ENCODE measurements at places on chromosomes 4 and X.
A peak's percentile ranks its signal among the peaks of the same experiment; 100 is the strongest.

- DNase-seq = no peak
Measured at GRCh38 chrX:915427-916229, 285.0 kb downstream of the SHOX start.

DNA sequence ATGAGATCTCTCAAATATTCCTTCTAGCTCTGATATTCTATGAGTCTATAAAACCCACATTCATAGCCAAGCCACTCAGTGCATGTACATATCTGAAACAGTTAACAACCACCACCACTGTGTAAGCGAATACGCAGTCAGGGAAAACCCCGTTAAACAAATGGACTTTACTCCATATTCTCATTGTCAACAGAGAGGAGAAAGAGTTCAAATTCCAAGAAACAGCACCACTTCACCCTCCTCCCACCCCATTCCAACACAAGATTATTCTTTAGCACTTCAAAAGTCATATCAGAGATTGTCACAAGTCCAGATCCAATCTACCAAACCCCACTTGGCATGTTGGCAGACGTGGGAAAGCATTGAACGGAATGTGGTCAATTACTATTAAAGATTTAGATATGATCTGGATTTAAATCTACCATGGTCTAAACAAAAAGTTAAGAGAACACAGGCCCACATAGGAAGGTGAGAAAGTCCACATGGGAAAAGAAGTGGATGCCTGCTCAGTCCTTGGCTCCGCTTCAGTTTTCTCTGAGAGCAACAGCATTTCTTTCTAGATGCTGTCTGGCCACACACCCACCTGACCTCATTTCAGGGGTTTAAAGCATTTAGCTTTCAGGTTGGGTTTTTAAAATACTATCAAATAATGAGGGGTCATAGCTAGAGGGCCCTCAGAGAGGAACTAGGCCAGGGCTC is 39.8 kb upstream of the KLHL13 start:
- DNase-seq = no peak

GRCh38 chr4:76993787-76994641 is 44.5 kb downstream of the SEPTIN11 start:
- peak; percentile 76 for DNase-seq

GRCh38 chr4:30725562-30725961 is 5.4 kb downstream of the PCDH7 start:
- no peak for DNase-seq

GRCh38 chr4:42654631-42655268 is 2.2 kb downstream of the ATP8A1 start:
- DNase-seq = no peak

- DNase-seq = no peak
Measured at GRCh38 chr4:60683973-60684372, 516.2 kb upstream of the ADGRL3 start.

GRCh38 chr4:99816545-99817308 is at the start of gene DAPP1:
Gene DAPP1 (plus strand): TSS chr4:99816827. CDS start chr4:99816914, 87 bp downstream.
- peak; percentile 96 for DNase-seq

GRCh38 chr4:180542445-180543100 is 1700.6 kb upstream of the TENM3 start:
- DNase-seq = no peak

DNA sequence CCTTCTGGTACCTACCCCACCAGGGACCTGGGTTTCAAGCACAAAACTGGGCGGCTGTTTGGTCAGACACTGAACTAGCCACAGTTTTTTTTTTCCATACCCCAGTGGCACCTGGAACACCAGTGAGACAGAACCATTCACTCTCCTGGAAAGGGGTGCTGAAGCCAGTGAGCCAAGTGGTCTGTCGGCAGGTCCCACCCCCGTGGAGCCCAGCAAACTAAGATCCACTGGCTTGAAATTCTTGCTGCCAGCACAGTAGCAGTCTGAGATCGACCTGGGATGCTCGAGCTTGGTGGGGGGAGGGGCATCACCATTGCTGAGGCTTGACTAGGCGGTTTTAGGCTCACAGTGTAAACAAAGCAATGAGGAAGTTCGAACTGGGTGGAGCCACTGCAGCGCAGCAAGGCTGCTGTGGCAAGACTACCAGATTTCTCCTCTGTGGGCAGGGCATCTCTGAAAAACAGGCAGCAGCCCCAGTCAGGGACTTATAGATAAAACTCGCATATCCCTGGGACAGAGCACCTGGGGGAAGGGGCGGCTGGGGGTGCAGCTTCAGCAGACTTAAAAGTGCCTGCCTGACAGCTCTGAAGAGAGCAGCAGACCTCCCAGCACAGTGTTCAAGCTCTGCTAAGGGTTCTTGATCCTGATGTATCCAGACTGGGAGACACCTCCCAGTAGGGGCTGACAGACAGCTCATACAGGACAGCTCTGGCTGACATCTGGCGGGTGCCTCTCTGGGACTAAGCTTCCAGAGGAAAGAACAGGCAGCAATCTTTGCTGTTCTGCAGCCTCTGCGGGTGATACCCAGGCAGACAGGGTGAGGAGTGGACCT is 223.0 kb downstream of the COX18 start:
- DNase-seq = peak; percentile 22

DNA sequence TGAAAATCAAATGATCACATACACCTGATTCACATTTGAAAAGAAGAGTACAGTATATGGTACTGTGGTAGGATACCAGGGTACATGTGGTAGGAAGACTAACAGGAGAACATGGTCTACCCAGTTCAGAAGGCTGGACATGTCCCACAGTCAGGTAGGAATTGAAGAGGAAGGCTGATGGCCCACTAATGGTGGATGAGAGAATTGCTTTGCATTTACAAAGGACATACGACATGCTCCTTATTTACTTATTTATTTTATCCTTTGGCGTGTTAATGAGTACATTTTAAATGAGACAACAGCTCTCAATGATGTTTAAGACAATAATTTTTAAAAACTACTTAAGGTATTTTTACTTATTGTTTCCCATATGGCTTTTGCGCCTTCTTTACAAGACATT is 106.7 kb upstream of the BMP2K start:
- peak; percentile 28 for DNase-seq

DNA sequence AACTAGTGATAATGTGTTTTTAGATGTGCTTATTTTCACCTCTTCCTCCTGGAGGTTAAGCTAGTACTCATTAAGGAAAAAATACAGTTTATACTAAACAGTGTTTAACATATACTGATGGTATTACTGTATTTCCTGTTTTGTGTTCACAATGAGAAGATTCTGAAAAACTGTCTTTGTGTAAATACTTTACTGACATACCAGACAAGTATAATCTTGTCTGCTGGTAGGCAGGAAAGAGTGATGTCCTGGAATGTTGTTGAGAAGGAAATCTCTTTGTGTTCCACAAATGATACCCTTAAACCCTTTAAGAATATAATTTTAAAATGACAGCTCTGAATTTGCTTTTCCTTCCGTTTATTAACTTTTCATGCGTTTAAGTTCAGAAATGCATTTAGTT is 205.5 kb upstream of the NUDT6 start:
- DNase-seq = no peak

- no peak for DNase-seq
Measured at GRCh38 chrX:20402956-20403355, 136.2 kb upstream of the RPS6KA3 start.

DNA sequence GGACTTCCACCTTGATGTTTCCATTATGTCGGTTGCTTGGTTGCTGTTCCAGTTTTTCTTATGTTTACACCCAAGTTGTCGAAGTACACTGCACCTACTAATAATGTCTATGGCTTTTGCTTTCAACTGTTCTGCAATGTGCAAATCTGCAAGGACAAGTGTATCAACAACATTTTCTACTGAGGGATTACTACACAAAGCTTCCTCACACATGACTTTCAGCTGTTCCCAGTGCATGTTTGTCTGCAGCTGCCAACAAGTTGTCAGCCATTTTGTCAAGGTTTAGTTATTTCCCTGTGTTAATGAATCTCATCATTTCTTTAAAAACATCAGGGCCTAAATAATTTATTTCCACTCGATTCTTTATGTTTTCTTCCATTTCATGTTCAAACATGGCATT is 45.4 kb upstream of the UGT2A3 start:
- DNase-seq = no peak

DNA sequence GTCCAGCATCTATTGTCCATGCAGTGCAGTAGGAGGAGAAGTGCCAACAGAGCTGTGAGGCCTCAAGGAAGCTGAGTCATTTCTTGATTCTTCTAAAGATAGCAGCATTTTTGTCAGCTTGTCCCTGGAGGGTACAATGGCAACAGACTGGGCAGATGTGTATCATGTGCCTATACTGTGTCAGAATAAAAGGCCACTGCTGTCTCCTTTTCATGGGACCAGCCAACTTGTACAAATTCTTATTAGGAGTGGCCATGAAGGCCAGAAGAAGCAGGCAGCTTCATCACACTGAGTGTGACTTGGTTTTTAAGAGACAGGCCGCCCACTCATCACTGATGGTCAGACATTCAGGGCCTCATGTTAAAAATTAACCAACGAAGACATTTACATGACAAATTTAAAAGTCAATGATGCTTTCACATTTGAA is 185.0 kb upstream of the FAM241A start:
- no peak for DNase-seq

DNA sequence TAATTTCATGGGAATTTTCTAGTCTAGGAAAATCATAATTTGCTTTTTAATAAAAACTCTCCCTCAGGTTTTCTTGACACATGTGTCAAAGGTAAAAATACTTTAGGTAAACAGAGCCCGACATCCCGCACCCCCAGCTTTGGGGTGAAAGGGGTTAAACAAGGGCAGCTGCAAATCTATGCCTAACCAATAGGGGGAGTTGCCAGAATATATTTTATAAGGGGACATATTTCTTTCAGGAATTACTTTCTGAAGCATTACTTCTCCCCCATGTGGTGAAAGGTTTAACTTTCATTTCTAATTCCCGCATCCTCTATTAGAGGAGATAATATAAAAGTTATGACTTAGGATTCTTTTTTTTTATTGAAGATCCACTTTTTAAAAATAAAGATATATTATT is 53.9 kb upstream of the HEPH start:
- DNase-seq = peak; percentile 62

- no peak for DNase-seq
Measured at GRCh38 chr4:7144374-7145290, 47.7 kb upstream of the SORCS2 start.

- DNase-seq = no peak
Measured at GRCh38 chr4:187602339-187603092, 393.1 kb upstream of the ZFP42 start.

GRCh38 chr4:24470666-24471485 is 113.5 kb downstream of the DHX15 start:
- DNase-seq = no peak

GRCh38 chr4:157447195-157447594 is 226.7 kb downstream of the GRIA2 start:
- no peak for DNase-seq

GRCh38 chr4:141132072-141132708 is 1.1 kb downstream of the RNF150 start:
- no peak for DNase-seq

DNA sequence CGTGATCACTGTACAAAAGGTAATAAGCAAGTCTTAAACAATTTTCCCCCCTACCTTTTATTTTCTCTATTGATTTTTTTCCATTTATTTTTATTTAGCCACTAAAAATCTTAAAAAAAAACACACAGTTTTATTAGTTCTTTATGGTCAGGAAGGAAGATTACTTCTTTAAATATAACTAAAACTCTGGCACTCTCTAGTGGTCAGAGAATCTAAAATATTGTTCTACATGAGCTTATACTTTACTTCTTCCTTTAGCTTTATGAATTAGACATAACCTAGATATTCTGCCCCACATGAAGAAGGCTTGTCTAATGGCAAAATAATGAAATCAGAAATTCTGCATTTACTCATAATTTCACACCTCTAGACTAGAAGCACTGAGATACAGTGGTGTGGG is 135.2 kb downstream of the PDE5A start:
- DNase-seq = peak; percentile 21

DNA sequence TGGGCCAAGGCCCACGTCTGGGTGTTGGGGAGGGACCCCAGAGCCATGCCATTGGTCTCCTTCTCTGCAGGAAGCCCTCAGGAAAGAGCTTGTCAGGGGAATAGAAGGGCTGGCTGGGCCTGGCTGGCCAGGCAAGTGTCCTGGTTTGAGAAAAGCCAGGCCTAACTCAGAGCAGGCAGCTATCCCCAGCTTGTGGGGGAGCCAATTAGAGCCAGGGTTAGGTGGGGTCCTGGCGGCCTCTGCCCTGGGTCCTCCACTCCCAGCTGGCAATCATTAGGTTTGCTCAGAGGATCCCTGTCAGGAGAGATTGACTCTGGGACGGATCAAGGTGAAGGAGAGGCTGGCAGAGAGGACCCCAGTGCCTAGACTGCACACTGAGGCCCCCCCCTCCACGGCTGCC is 64.8 kb downstream of the PJA1 start:
- no peak for DNase-seq

- no peak for DNase-seq
Measured at GRCh38 chr4:74635074-74635473, 159.2 kb downstream of the BTC start.

- no peak for DNase-seq
Measured at GRCh38 chrX:2360731-2361130, 140.0 kb downstream of the DHRSX start.

GRCh38 chrX:137426695-137427425 is 139.1 kb upstream of the ZIC3 start:
- DNase-seq = no peak

- DNase-seq = no peak
Measured at GRCh38 chrX:10893976-10894375, 217.2 kb upstream of the HCCS start.

- DNase-seq = no peak
Measured at GRCh38 chr4:157840648-157841047, 332.2 kb downstream of the GASK1B start.

GRCh38 chrX:13685126-13685763 is 3.7 kb upstream of the RAB9A start:
- DNase-seq = no peak

DNA sequence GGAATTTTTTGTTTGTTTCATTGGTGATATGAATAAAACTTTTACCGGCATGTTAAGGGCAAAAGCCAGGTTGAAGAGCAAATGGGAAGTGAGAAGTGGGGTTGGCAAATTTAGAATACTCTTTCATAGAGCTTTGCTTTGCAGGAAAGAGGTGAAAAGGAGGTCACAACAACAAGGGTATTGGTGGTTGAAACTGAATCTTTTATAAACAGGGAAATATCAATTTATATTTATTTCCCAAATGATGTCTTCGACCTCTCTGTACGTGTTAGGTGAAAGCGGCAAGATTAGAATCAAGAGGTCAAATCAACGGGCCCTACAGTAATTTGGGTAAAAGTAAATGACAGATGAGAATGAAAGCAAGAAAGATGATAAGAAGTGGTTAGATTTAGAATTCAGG is 3.4 kb downstream of the SMR3A start:
- no peak for DNase-seq

DNA sequence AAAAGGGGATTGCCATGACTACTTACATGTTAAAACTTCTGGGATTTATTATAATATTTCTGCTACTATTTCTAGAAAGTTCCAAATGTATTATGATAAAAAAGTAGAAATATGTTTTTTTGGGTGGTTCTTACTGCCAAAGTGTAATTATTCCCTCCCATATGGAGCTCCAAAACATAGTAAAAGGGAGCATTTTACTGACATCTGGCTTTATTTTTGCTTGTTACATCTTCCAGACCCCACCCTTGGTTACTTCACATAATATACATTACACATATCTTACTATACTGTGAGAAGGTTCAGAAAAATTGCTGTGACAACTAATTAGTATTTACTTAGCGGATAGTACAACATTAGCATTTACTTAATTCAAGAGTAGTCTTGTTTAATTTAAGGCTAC is 205.1 kb upstream of the TLL1 start:
- no peak for DNase-seq

Data from OCI-LY7 (cell line).